ENCODE measurements at places on chromosomes 5 and 9. TPM values are rescaled to one million over a fixed set of nuclear protein-coding genes. Genes with fewer than 3 reads are reported as not detected.

The ARL14EPL gene
- polyA plus RNA-seq: not detected

DNA sequence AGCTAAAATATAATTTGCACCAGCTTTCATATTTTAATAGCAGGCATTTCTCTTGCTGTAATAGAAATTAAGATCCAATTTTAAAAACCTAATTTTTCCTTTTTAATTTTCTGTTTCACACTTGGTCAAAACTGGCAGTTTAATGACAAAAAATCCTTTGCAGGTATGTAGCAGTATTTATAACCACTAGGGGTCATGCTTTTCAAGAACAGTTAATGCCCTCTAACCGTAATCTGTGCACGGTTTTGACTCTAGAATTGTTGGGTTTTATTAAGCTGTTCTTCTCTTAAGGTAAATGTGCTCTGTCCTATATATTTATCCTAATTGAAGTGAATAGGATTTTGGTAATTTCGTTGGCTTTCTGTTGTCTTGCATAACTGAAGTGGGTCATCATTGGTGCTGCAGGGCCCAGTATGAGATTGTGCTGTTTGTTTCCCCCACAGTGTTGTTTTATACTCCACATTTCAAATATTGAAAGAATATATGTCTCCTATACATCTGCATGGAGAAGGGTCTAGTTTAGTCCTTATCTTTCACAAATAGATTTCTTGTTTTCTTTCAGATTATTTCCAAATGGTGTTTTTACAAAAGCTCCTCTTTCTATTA is 107.4 kb downstream of the SCAMP1 start:
- no peak overlapping the region for H3K4me3 ChIP-seq
- H3K27me3 ChIP-seq: no peaks in the 10 kb centered on the region
- DNase-seq: peak; percentile 80
- H3K36me3 ChIP-seq: no peaks in the 10 kb centered on the region
- H3K4me1 ChIP-seq: no peaks in the 10 kb centered on the region
- H3K27ac ChIP-seq: no peak overlapping the region

DNA sequence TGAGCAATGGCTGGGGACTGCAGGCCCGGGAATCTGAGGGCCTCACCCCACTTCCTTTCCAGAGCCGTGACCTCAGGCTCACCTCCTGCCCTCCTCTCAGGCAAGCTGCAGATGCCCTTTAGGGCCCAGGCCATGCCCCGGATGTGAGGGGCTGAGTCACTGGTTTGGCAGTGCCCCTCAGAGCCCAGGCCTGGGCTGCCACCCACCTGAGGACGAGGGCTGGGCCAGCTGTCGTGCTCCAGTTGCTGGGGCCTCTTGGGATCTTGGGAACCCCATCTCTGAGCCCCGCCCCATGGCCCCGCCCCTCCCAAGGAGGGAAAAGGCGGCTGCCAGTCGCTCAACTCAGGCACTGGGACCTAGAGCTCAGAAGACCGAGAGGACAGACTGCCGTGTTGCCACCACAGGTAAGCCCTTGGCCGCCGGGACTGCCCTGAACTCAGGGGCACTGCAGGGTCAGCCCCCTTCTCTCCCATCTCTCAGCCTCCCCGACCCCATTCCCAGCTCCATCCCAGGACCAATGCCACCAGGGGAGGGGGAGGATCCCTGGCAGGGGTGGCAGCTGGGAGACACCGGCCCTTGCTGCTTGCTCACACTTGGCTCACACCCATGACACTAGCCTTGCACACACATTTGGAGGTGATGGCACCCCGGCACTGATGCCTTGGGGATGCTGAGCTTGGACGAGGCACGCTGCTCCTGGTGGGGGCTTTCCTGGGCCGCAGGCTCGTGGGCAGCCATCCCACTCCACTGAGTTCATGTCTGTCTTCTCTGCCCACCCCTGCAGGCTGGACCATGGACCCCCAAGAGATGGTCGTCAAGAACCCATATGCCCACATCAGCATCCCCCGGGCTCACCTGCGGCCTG is at the start of gene CYSRT1:
Gene CYSRT1, plus strand, starts transcription at position 345 of the 865 bp plus-strand sequence. Its CDS starts 448 bp downstream, at position 793.
- H3K4me1 ChIP-seq: peaks cover 3% of the 10 kb centered on the region
- H3K4me3 ChIP-seq: peak within 1 kb of the TSS; percentile 79
- DNase-seq: peak; percentile 28
- no peaks in the 10 kb centered on the region for H3K27me3 ChIP-seq
- peak within 1 kb of the TSS; percentile 55 for H3K27ac ChIP-seq
- H3K36me3 ChIP-seq: no peaks in the 10 kb centered on the region

DNA sequence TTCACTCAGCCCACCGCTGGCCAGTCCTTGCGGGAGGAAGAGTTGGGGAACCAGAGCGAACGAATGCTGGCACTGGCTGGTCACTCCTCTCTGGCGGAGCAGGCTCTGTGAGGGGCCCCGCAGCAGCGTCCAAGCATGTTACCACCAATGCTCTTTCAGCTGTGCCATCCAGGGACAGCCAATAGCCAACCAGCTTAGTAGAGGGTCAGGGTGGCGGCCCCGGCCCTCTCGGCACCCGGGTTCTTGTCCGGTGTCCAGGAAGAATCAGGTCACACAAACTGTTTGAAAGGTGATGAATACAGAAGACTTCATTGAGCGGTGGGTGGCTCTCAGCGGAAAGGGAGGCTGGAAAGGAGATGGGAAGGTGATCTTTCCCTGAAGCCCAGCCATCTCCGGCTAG is 135.3 kb downstream of the EGFLAM start:
- H3K27me3 ChIP-seq: peaks cover 9% of the 10 kb centered on the region
- no peak overlapping the region for H3K27ac ChIP-seq
- no peaks in the 10 kb centered on the region for H3K4me1 ChIP-seq
- no peak overlapping the region for H3K4me3 ChIP-seq
- DNase-seq: no peak
- no peaks in the 10 kb centered on the region for H3K36me3 ChIP-seq

DNA sequence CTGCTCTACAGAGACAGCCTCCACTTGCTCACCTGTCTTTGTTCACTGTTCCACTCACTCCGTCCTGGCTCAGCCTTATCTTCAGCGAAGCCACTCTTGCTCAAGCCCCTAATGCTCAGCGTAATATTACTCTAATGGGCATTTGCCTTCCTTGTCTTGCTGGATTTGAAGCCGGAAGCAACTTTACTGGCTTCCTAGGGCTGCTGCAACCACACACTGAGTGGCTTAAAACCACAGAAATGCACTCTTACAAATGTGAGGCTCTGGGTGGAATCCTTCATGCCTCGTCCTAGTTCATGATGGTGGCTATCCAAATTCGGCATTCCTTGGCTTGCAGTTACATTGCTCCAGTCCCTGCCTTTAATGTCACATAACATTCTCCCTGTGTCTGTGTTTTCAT is 85.5 kb upstream of the MARCHF11 start:
- H3K27me3 ChIP-seq: no peaks in the 10 kb centered on the region
- no peak overlapping the region for H3K4me3 ChIP-seq
- no peak for DNase-seq
- no peaks in the 10 kb centered on the region for H3K4me1 ChIP-seq
- H3K27ac ChIP-seq: no peak overlapping the region
- H3K36me3 ChIP-seq: no peaks in the 10 kb centered on the region

DNA sequence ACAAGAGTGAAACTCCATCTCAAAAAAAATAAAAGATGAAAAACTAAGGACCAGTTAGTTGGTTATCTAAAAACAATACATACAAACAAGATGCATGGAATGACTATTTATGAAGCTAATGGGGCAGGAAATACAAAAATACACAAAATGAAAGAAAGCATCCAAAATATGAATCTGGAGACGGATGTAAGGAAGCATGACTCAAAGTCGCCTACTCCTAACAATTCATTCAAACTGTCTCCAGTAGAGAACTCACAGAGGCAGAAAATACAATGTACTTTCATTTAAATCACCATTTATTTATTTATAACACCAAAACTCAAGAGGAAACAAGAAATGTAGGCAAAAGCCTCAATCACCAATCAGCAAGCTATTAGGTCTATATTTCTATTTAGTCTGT is 68.4 kb downstream of the SCAI start:
- DNase-seq: peak; percentile 62
- no peak overlapping the region for H3K27ac ChIP-seq
- no peaks in the 10 kb centered on the region for H3K36me3 ChIP-seq
- H3K4me1 ChIP-seq: peaks cover 9% of the 10 kb centered on the region
- H3K27me3 ChIP-seq: no peaks in the 10 kb centered on the region

DNA sequence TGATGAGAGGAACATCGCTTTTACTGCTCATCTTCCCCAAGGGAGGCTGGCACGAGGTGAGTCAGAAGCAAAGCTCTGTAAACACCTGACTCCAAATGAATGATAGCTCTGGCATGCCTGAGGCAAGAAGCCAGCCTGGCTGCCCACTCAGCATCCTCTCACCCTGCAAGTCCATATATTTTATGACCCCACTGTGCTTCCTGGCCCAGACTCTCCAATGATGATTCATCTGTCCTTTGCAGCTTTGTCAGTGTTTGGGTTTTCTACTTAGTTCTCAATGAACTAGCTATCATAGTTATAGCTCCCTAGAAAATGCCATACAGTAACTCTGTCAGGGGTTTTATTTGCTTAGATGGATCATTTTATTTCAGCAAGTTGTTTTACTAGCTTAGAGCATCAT is 52.1 kb upstream of the FSTL4 start:
- H3K27ac ChIP-seq: no peak overlapping the region
- no peaks in the 10 kb centered on the region for H3K36me3 ChIP-seq
- H3K4me3 ChIP-seq: no peak overlapping the region
- DNase-seq: peak; percentile 50
- peaks cover 3% of the 10 kb centered on the region for H3K27me3 ChIP-seq
